Stimulated activated CD8-positive, alpha-beta memory T cell treated with anti-CD3 and anti-CD28 coated beads, Interleukin-7, amount 100 ng/mL, for 1 hour (primary cell): ENCODE measurements at places on chromosomes 3 and 15.

DNA sequence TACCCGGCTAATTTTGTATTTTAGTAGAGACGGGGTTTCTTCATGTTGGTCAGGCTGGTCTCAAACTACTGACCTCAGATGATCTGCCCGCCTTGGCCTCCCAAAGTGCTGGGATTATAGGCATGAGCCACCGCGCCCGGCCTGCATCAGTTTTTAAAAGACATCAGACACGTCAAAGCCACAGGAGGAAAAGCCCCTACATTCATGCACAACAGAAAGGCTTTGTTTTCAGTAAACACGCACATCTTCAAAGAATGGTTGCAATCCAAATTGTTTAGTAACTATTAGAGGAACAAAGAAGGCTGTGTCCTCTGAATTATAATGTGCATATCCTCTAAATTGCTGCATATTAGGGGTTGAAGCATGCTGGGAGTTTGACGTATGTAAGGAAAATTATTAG, 53.3 kb downstream of the BTD start:
- no peak for DNase-seq

DNA sequence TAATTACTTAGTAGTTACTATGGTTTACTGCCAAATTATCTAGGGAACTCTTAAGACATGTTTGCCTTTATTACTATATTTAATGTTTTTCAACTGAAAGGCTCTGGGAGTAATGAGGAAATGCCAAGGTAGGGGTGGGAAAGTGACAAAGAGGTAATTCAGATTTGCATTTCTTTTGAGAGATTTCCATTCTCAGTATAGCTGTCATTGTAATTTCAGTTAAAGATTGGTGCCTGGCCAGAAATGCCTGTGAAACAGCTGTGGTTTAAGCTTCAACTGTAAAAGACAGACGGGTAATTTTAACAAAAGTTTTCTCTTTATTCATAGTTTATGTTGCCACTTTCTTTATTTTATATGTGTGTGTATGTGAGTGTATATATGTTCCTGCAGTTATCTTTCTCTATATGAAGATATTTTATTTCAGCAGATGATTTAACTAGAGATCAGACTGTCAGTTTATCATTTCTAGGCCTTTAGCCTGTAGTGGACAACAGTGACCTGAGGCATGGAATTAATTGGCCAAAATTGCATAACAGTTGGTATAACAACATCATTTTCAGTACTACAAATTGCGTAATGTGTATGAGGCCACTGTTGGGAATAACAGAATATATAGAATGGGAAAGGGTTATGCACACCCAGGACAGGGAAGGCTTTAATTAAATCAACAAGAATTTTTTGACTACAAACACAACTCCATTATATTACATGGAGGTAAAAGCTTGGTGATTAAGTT, 119.0 kb downstream of the BBX start:
- DNase-seq, result no peak

DNA sequence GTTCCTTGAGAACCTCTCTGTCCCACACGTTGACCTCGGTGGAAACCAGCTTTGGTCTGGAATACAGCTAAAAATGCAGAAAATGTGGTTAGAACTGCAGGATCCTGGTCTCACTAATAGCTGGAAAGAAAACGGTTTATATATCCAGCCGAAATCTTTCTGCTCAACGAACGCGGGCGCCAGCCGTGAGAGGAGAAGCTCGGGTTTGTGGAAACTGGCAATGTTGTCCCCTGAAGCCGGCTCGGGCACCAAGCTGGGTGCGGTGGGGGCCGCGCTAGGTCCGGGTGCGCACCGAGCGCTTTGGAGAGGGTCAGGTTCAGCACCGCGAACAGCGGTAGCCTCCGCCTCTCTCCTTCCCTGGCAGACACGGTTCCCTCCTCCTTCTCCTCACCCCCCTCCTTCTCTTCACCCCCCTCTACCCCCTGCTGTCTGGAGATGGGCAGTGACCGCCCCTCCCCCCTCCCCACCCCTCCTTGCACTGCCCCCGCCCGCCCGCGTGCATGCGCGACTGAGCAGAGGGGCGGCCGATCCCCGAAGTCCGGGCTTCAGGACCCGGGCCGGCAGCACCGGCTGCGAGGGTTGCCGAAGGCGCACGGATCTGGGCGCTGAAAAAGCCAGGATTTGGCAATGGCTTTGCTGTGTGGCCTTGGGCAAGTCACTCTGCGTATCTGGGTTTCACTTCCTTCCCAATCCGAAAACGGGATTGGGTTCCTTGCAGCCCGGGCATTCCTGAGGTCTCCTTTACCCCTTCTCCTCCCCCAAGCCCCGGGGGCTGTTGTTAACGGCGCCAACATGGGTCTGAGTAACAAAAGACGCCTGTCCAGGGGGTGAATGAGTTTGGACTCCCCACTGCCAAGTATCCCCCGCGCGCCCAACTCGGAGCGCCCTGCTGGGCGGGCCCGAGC, at the start of gene SKOR1:
TSS of gene SKOR1 (plus strand) at position 534 of the 905 bp plus-strand sequence. CDS start at position 628, 94 bp downstream.
- no peak for DNase-seq

- no peak for DNase-seq
Measured at GRCh38 chr15:75655931-75656330, 8.2 kb downstream of the SNX33 start.

DNA sequence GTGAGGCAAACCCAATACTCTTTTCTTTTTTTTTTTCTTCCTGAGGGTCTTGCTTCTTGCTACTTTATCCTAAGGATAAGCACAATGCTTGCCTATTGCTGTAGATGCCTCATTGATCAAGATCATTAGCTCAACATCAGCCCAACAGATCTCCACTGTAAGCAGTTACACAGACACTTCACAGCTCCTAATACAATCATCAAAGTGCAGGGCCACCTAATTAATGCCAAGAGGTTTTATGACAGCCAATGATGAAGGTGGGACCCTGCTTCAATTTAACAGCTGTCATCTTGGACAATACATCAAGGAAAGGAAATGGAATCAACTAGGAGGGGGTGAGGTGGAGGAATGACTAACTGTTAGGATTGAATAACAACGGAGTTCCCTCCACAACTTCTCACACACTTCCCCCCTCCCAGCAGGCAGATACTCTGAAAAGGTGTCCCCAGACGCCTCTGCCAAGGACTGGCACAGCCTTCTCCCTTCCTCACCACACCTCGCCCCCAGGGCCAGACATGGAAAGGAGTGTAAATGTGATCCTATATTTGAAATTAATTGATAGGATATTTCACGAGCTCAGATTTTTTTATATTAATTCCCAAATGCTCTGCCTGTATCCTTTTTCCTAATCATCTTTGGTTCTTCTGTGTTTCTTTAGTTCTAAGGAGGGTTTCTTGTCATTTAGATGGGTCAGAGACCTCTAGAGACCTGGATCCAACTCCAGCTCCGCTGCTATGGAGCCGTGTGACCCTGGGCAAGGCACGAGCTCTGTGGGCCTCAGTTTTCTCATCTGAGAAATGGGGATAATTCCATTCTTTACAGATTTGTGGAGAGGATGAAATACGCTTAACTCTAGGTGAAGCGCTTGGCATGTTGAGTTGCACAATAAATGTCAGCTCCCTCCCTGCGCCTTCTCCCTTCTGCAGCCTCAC, 1.2 kb downstream of the DCLK3 start:
- no peak for DNase-seq

DNA sequence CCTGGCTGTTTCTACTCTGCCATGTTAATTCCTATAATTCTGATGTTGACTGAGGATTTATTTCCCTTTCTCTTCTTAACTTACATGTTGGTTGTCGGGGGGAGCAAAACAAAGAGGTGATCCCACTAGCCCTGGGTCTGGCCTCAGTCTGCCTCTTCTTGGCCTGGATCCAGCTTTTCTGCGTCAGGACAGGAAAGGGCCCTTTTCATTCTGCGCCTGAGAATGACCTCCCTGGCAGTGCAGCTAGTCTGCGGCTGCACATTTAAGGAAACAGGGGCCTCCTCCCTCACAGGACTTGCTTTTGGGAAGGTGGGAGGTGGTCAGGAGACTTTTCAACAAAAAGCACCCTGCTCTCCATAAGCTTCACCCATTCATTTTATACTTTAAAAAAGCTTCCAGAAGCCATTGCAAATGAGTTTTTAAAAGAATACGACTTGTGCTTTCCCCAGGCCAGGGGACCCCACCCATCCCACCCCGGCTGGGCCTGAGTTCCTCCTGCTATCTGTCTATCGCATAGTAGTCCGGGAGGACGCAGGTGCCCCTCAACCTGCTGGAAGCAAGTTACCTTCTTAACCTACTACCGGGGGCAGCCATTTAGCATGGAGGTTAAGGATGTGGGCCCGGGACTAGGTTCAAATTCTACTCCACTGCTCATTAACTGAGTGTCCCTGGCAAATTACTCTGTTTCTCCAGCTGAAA, 21.3 kb upstream of the EHD4 start:
- no peak for DNase-seq

- DNase-seq, result no peak
Measured at GRCh38 chr3:137615659-137616418, 148.3 kb upstream of the SOX14 start.

DNA sequence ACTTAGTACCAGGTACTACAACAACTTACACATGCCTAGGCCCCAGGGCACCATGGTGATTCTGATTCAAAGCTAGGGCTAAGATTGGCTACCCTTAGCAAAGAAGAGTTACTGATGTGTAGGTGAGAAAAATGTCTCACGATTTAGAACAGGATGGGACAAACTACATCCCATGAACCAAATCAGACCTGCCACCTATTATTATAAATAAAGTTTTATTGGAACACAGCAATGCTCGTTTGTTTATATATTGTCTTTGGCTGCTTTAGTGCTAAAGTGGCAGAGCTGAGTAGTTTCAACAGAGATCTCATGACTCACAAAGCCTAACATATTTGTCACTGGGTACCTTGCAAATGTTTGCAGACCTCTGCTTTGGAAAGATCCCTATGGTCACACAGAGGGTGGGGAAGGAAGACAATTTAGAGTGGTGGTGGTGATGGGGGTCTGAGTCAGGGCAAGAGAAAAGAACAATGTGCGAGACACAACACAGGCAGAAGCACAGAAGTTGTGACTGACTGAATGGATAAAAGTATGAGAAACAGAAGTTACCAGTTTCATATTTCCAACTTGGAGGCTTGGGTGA, 770.6 kb upstream of the CFAP20DC start:
- no peak for DNase-seq

DNA sequence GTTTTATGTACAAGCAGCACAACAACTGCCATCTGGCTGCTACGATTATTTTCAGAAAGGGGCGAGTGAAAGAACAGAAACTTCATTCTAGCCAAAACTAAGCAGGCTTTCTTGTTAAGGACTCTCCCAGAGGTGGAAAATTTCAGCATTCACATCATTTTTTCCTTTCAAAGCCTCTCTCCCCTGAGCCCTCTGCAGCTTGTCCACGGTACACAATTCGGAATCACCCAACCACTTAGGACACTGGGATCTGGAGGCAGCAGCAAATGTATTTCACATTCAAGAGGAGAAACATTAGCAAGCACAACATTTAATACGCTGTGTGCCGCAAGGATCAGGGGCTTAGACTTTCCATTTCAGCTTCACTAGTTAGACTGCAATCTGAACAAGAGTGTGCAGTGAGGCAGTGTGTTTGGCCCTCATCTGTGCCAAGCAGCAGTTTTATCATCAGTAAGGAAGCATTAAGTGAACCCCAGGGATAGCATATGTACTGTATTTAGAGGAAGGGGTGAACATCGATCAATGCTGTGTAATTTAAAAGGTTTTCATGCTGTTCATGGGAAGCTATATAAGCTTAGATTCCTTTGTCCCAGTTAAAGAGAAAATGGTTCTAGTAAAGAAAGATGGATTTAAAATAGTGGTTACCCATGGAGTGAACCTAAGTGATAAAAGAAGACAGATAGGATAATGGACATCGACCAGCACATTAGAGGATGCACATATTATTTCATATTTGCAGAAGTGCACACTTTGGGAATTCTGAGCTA, 504.9 kb downstream of the TBL1XR1 start:
- no peak for DNase-seq

GRCh38 chr3:61420136-61420759, 141.1 kb upstream of the PTPRG start:
- no peak for DNase-seq

DNA sequence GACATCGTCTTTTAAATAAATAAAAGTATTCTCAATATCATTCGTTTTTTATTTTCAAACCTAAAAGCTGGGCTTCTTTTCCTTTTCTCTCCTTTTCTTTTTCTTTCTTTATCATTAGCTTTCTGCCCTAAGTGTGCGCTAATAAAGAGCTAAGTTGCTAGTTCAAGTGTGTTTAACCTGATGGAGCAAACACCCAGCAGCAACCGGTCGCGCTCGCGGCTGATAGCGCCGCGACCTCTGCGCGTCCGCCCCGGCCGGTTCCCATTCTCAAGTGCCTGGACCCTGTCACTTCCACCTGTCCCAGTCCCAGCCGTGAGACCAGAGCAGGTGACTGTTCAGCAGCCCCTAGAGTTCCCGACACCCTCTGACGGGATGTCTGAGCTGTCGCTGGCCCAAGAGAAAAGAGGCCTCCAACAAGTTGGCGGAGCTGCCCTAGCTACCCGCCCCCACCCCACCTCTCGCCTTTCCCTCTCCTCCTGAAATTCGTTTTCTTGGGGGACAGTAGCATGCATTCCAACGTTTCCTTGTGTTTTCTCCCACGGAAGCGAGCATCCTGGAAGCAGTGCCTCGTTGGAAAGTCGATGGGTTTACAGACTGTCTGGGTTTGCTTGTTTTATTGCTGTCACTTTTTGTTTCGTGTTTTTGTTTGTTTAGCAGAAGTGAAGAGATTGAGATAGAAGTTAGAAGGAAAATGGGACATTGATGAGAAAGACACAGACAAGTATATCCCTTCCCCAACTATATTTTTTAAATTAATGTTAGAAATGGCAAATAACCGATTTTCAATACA, 3.1 kb upstream of the MECOM start:
- DNase-seq, result no peak

DNA sequence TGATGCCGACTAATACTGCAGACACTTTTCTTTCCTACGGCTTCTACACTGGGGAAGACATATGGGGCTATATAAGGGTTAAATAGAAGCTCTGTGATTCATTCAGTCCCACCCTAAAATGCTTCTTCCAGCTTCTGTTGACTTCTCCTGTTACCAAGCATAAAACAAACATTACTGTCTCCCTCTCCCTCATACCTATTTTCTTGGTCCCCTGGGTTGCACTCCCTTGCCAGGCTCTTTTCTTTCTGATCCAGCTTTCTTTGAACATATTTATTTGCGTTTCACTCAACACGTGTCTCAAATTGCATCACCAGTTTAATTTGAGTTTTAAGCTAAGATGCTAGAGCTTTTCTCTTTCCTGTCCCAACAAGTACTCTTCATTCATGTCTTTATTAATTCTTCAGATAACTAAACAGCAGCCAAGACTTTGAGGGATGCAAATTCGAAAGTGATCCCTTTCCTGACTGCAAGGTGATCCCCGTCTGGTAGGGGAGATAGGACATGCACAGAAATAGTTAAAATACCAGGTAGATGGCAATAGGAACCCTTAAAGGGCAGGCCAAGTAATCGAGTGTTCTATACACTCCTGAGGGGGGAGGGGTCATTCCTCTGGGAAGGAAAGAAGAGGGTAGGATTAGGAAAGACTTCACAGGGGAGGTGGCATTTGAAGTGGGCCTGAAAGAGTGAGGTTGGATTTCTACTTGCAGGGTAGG, 198.6 kb upstream of the BCL6 start:
- DNase-seq, result no peak

GRCh38 chr15:90036343-90036742, 35.2 kb downstream of the ZNF710 start:
- no peak for DNase-seq

- no peak for DNase-seq
Measured at GRCh38 chr3:86948822-86949221, 42.1 kb downstream of the VGLL3 start.

GRCh38 chr3:32897001-32897601, 54.3 kb upstream of the CCR4 start:
- no peak for DNase-seq

GRCh38 chr15:61084944-61085367, 144.1 kb downstream of the RORA start:
- no peak for DNase-seq

- no peak for DNase-seq
Measured at GRCh38 chr3:196216681-196217211, 412 bp downstream of the SLC51A start.

GRCh38 chr15:95448531-95449229, 881.8 kb upstream of the NR2F2 start:
- no peak for DNase-seq
